GM03348 (cell line): ENCODE measurements at places on chromosomes 7 and 10.
A peak's percentile ranks its signal among the peaks of the same experiment; 100 is the strongest.

DNA sequence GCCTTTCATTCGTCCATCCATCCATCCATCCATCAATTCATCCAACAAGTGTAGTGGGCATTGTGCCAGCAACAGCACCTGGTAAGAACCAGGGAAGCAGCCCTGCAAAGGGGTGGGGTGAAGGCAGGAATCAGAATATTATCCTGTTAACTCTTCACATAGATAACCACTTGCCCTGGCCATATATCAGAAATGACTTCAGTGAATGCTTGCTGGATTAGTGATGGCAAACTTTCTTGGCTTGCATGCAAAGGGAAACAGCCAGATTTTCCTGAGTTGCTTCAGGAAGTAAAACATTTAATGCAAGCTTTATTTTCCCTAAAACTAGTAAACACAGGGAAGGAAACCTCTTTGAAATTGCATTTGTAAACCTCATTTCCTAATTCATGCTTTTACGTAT is 743 bp downstream of the OR2A5 start:
- no peak for DNase-seq

DNA sequence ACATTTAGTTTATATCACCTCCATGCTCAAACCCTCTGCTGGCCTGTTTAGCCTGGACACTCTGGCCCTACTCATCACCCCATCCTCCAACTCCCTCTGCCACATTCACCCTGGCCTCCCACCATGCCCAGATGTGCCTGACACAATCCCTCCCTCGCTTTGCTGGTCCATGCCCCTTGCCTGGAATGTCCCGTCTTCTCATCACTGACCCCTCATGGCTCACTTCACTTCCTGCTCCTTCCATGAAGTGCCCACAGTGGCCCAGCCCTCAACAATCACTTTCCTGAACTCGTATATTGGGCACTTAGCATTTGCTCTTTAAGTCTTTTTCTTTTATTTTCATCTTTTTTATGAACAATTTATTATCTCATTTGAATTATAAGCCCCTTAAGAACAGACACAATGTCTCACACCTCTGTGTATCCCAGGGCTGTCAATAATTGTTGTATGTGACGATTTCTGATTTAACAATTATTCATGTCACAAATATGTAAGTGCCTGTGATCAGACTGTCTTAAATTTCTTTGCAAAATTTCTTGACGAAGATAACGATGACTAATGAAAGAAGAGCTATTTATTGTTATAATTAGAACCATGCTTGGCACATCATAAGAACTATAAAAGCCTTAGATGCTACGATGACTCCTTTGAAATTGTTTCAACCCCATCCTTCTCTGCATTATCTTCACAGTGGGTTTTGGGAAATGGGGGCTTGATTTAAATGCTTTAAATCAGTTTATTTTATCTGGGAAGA is 209.9 kb upstream of the YAE1 start:
- peak; percentile 16 for DNase-seq

DNA sequence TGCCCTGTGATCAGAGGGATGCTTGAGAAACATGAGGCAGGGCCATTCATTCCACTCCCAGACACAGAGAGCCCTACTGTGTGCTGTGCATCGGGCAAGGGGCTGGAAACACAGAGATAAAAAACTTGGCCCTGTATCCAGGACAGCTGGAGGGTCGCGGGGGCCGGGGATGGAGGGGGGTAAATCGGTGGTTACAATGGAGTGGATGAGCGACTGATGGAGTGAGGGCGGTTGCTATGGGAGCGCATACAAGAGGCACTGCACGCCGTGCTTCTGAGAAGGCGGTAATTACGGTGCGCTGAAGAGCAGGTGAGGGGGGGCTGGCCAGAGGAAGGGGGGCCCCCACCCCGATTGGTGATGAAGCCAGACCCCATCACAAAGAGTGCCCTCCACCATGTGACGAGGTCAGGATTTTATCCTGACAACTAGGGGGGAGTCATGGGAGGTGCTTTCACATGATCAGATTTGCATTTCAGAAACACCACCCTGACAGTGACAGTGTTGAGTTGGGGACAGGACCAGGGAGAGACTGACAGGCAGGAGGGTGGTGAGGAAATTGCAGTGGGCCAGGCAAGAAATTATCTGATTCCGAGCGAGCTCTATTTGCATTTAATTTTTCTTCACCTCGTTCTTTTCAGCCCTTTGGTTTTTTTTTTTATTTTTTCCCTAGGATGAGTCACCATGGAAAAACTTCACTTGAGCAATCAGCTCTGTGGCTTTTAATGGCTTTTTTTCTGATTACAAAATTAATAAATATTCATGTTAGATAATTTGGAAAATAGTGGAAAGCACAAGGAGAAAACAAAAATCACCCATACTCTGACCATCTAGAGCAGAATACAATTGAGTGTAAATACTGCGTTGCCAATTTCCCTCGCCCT is 7.8 kb downstream of the CPA5 start:
- DNase-seq, result peak; percentile 77

- DNase-seq, result no peak
Observed at GRCh38 chr7:13035233-13035632, 347.8 kb downstream of the ARL4A start.

DNA sequence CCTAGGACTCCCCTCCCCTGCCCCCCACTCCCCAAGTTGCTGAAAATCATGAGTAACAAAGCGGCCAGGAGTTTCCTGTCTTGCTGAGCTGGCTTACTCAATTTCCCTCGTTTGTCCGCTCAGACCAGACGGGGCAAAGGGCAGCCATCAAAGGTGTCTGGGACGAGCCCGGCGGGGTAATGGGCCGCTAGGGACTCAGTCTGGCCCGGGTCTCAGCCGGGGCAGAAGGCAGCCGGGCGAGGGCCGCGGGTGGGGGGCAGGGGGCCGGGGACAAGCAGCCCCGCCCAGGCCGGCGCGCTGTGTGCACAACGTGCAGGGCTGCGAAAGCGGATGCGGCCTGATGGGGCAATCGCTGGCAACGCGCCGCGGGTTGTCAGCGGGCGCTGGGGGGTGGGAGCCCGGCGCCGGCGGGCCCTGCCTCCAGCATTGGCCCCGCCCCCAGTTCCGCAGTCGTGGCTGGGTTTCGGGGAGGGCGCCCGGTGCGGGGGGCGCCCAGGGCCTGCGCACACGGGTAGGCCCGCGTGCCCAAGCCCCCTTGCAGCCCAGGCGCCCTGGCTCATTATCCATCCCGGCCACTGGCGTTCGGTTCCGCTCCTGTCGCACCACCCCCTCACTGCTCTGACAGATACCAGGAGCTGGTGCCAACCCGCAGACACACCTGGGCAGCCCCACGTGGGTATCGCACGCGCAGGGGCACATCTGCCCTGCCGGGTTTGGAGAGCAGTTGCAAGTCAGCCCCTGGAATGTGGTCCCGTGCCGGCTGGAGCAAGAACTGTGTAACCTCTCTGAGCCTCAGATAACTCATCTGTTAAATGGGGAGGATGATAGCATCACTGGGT is 35.1 kb downstream of the DNAJB12 start:
- DNase-seq, result peak; percentile 96

GRCh38 chr10:48982584-48982983 is 42.9 kb upstream of the LRRC18 start:
- no peak for DNase-seq

- DNase-seq, result no peak
Observed at GRCh38 chr7:32660936-32661335, 165.6 kb downstream of the AVL9 start.

- DNase-seq, result no peak
Observed at GRCh38 chr10:97388152-97388551, 13.0 kb downstream of the RRP12 start.

DNA sequence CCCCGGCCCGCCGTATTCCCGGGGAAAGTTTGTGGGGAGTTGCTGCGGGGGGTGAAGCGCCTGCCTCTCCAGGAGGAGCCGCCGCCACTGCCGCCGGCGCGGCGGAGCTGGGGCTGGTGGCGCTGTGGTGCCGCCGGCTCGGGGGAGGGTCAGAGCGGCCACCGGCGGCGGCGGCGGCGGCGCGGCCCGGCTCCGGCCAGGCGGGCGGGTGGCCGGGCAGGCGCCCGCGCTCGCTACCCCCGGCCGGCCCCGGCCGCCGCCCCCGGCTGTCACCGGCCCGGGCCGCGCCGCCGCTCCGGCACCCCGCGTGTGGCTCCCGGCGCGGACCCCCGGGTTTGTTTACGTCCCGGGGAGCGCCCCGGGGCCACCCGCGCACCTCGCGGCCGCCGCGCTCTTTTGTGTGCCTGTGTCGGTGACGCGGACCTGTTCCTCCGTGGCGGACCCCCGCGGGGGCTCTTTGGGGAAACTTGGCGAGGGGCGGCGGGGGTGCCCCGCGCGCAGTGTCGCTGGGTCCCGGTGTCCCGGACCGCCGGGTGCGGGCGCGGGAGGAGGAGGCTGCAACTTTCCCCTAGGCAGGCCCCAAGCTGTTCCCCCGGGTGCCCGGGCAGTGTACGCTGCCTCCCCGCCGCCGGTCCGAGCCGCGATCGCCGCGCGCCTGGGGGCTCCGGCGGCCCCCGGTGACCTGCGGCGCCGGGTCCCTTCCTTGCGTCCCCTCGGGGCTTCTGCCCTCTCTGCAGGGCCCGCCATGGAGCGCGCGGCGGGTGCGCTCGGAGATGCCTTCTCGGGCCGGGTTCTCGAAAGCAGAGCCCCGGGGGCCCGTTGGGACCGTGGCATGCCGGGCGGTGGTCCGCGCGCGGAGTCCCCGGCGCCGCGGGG is 593 bp upstream of the CUX1 start:
- DNase-seq, result peak; percentile 86

- no peak for DNase-seq
Observed at GRCh38 chr7:72446131-72446530, 34.0 kb upstream of the CALN1 start.

GRCh38 chr7:108659867-108660266 is 90.2 kb downstream of the DNAJB9 start:
- DNase-seq, result no peak

DNA sequence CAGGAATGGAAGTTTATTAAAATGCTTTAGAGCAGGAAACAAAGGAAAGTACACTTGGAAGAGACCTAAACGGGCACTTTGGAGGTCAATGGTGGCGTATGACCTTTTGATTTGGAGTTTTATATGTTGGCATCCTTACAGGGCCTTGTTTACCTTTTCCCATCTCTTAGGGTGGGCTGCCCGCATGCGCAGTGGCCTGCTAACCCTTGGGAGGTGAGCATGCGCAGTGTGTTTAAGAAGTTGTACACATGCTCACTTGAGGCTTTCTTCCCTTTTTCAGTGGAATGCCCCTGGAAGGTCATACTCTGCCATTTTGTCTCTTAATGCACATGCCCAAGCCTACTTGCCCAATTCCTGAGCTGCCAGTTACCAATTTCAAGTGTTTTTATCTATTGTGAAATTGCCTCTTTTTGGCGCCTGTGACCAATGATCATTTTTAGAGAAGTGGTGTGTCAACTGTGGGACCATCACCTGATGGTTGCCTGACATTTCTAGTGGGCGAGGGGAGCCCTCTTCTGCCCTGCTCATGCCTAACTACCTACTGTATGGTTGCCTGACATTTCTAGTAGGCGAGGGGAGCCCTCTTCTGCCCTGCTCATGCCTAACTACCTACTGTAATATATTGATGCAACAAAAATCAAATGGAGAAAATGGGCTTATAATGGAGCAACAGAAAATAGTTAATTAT is 138.0 kb downstream of the PPP1R9A start:
- peak; percentile 24 for DNase-seq

DNA sequence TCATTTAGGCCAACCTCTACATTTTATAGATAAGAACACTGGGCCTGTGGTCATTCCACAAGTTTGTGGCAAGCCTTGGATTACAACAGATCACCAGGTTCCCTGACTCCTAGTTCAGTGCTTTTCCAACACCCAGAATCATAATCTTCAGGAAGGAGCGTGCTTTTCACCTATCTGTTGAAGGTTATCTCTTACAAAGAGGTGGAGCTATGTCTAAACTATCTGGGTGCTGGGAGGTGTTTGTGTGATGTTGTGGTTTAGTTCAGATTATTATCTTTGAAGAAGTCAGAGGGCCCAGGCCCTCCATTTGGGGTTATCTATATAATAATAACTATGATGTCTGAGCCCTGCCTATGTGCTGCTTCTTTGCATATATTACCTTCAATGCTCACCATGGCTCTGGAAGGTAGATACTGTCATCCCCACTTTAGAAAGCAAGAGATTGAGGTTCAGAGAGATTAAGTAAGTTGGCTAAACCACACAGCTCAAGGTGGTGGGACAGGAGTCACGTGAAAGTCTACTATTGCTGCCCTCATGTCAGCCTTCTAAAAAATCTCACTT is 24.0 kb downstream of the IL2RA start:
- no peak for DNase-seq
